ENCODE measurements at places on chromosomes 7 and 10.

DNA sequence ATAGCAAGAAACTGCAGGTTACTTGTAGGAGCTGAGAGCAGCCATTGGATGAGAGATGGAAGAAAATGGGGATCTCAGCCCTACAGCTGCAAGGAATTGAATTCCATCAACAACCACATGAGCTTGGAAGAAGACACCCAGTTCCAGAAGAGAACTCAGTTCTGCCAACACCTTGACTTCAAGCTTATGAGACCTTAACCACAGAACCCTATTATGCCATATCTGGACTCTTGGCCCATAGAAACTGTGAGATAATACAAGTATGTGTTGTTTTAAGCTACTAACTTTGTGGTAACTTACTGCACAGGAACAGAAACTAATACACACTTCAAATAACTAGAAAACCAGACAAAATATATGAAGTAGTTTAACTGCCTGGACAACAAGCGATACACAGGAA is 212.4 kb upstream of the CACNA2D1 start:
- DNase-seq = no peak

DNA sequence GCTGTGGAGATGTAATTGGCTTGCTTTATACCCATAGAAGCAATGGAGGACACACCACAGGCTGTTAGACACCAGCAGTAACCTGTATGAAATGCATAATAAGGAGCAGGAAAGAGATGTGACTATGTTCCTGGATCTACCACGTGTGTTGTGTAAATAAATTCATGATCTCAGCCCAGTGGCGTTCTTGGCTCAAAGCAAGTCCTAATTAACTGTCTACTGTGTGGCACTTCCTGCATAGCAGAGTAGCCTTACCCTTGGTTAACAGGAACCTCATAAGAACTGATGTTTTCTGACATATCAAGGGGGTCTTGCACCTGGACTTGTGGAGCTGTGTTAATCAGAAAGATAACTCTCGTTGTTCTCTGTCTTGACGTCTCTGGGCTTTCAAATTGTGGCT is 25.7 kb upstream of the FAM180A start:
- DNase-seq = no peak

- DNase-seq = no peak
These were observed 793.4 kb downstream of the NRG3 start for GRCh38 chr10:82668221-82668895.

- no peak for DNase-seq
These were observed 324.2 kb downstream of the SH2D4B start for GRCh38 chr10:80861882-80862281.

DNA sequence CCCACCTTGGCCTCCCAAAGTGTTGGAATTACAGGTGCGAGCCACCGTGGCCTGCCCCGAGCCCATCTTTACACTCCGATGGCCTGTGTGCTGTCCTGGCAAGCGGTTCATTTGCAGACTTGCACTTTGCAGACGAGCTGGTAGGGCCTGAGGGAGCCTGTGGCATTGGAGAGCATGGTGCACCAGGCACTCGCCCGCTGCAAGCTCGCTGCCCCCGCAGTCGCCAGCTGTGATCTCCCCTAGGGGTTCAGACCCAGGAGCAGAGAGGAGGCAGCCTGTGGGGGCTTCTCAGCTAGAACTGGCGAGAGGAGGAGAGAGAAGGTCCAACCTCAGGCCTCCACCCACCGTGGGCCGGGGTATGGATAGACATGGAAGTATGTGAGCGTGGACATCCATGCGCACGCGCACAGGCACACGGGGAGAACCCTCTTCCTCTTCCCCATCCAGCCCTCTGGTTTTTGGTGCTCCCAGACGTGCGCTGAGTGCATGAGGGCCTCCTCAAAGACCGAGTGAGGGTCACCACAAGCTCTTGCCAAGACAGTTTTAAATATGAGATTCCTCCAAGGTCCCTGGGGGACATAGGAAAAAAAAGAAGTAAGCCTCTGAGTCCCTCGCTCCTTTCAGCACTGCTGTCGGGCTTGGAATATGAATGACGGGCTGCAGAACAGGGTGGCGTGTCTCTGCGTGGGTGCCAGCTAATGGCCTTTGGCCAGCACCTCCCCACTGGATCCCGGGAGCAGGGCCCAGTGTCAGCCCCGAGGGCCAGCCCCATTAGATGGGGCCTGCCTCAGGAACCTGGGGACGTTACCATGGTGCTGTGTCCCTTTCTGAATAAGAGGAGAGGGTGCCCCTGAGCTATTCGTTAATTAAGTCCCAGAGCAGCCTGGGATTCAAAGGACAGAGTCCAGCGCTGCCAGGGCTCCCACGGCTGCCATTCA is 15.1 kb upstream of the TTYH3 start:
- DNase-seq = no peak

DNA sequence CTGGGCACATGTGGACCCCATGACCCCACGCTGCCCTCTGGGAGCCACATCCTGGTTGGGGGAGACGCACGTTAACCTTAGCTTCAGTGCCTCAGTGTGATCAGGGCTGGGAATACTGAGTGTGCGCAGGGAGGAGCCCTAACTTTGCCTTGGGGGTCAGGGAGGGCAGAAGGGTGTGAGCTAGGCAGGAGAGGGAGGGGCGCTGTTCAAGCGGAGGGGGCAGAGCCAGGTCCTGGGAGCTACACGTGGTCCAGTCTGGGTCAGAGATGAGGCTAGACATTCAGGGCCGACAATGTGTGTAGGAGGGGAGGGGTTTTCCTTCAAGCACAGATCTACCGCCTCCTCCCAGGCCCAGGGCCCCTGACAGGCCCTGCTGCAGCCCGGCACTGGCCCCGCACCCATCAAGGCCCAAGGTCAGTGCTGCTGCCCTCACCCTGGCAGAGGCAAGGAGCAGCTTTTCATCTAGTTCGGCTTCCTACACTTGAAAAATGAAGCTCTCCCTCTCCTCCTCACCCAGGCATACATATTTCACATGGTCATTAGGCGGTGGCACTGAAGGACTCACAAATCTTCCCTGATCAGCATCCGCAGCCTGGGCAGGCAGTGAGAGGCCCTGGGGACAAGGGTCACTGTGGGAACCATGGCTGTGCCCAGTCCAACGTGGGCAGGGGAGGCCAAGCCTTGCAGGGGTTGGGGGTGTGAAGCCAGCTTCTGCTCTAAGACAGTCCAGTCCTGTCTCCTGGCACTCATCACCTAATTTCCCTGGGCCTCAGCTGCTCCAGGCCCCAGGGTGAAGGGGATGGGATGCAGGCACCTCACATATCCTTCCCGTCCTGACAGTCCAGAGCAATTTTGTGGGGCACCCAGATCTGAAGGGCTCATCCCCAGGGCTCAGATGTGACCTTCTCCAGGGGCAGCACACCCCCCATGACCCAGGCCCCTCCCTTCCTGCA is 47.3 kb downstream of the C10orf105 start:
- no peak for DNase-seq

Measured in upper lobe of left lung (tissue), 6 donors.